ENCODE measurements at places on chromosomes 7 and 10.

DNA sequence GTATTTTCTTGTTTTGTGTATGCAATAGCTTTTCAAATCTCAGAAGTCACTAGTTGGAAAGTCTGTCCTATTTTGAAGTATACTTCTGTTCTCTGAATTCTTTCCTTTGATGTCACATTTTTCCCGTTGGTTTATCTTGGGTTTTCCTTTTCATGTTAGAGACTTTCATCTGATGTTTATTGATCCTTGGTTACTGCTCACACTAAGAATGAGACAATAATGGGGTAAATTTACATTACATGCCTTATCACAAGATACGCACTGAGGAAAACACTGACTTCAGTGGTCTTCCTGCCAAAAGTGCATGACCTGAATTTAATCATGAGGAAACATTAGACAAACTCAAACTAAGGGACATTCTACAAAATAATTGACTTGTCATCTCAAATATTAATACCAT lies 63.5 kb upstream of the C1GALT1 start:
- no peak for DNase-seq

GRCh38 chr7:12074889-12075288 lies 136.2 kb upstream of the TMEM106B start:
- no peak for DNase-seq

DNA sequence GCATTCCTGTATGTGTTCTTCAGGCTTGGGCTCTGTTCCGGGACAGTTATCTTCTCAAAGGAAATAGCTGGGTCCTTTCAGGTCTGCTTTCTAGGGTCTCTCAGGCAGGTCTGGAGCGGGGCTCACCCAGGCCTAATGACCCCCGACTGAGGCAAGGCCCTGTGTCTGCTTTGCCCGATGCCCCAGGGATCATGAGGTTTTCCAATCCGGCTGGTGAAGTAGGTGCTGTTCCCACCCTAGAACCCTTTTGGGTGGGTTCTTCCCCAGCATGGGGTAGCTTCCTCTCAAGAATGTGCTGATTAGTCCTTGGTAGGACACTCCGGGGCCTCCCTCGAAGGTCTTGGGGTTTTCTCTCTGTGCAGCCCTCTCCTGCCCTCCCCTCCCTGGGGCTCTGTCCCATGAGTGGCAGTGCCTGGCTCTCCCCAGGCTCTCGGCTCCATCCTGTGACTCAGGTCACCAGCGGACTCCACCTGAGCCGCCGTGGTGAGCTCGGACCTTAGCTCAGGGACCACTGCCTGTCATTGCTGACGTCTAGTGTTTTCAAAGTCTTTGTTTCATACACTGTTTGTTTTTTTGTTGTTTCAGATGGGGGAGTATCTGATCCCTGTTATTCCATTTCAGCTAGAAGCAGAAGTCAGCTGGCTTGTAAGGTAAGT lies 71.0 kb upstream of the NKX6-2 start:
- peak; percentile 0 for DNase-seq

- peak; percentile 7 for DNase-seq
These were observed 38.2 kb upstream of the DPYSL4 start for GRCh38 chr10:132148261-132149251.

DNA sequence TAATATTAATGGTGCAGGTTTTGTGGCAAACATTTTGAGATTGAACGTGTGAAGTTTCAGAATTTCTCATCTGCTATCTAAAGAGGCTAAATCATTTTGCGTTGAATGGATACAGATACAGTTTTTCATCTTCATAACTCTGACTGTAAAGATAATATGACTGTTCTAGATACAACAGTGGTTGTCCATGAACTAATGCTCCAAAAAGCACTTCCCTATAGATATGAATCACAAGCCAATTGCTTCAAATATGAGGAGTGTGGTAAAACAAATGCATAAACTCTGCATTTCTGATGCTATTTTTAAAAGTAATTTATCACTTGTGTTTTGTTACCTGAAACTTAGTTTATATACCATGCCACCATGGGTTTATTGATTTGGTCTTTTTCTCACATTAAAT lies 750.1 kb downstream of the MAGI2 start:
- no peak for DNase-seq

All from WTC11 (cell line).